Fibroblast of the aortic adventitia (primary cell): ENCODE measurements at places on chromosomes 16 and 17.

DNA sequence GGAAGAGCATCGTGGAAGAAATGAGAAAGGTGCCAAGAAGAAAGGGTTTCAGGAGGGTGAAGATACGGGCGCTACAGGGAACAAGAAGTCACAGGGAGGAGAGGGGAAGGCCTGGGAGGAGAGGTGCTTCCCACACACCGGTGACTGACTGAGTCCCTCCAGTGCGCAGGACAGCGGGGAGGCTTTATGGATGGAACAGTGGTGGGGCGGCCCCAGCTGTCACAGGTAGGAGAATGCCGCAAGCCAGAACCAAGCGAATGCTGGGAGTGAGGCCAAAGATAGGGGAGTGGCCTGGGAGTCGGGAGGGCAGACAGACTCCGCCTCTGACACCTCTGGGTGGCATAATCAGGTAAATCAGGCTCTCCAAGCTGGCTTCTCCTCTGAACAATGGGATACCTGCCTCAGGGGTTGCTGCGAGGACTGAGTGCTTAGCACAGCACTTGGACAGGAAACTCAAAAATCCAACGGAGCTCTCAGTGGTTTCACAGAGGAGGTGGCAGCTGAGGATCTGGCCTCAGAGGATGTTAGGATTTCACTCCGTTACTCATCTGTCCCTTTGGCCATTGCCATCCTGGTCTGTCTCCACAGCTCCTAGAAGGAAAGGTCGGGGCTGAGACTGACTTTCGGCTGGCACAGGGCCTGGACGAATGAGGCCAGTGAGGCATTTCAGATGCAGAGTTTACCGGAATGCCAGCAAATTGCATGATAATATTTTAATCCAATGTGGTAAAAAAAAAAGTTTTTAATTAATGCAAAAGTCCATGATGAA, 717 bp upstream of the CNP start:
- DNase-seq = peak; percentile 6

GRCh38 chr17:28970879-28971278, 19.6 kb upstream of the PHF12 start:
- DNase-seq = no peak

DNA sequence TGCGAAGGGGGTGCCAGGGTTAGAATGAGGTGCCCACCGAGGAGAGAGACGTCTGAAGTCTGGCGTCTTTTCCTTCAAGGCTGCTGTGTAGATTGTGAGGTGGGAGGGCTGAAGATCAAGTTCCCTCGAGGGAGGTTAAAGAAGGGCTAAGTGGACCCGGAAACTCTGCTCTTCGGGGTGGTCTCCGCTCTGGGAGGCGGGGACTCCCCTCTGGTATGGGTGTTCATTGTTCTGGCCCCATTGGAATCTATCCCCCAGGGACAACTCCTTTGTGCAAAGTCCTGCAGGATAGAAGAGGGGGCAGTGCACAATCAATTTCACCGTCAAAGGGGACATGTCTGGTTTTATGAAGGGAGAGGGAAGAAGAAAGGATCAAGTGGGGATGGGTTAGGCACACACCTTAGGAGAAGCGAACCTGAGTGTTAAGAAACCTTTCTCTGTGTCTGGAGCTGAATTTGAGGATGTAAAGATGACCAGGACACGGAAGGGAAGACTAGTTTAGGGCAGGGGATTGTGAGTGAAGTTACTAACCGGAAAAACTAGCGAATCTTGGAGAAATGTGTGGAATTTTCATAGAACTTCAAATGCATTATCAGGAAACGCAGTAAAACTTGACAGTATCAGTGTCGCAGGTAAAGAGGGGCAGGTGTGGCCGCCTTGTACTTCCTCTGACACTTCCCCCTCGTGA, 809 bp upstream of the RAB34 start:
- DNase-seq = peak; percentile 55

DNA sequence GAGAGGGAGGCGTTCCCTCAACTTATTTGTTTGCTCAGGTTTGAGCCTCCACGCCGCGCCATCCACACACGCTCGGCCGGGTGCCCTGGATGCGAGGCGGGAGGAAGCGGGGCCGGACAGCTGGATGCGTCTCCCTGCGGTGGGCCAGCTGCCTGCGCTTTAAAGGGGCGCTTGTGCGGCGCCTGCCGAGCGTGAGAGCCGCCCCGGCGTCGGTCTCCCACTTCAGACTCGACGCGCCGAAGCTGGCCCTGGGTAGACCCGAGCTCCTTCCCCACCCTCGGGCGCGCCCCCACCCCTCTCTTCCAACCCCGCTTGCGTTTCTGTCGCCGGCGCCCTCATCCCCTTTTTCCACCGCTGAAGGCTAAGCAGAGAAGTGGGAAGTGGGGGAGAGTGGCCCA, 527 bp upstream of the CHAD start:
- no peak for DNase-seq

DNA sequence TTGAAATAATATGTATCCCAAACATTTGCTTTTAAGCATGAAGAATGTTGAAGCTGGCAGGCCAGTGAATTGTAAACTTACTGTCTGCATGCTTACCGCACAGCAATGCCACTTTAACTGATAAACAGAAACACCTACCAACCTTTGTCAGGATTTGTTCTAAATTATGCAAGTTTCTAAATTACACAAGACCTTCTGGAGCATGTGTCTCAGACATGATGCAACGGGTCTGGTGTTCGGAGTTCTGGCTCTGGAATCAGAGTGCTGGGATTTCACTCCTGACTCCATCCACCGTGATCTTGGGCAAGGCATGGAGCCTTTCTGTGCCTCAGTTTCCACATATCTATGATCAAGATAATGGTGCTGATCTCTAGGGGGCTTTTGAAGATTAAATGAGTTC, 111.2 kb downstream of the CCT6B start:
- DNase-seq = peak; percentile 3

DNA sequence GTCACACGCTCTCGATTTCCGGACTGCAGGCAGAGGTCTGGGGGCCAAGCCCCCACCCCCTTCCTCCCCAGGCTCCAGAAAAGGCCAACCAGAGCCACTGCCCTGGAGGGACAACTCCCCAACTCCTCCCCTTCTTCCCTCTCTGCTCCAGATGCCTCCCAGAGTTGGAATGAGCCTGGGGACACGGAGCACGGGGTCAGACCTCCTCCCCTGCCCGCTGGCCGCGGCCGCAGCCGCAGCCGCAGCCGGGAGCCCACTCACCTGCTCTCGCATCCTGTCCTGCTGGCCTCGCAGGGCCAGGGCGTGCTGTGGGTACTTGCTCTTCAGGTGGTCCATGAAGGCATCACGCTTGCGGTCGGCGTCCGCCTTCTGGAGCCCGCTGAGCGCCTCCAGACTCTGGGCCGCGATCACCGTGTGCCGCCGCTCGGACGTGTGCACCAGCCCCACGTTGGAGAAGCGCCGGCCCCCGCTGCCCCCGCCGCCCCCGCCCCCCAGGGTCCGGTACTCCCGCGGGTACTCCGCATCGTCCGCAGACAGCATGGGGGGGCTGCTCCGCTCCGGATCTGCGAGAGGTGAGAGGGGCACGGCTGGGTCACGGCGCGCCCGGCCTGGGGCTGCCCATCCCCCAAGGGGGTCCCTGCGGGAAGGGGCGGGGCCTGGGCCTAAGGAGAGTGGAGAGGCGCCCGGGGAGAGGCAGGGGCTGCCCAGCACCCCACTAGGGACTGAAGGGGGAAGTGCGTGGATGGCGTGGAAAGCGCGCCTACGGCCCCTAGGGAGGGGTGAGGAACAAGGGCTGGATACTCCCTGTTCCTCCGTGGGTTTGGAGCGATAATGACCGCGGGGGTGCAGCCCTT, 27.3 kb downstream of the SRCIN1 start:
- no peak for DNase-seq

DNA sequence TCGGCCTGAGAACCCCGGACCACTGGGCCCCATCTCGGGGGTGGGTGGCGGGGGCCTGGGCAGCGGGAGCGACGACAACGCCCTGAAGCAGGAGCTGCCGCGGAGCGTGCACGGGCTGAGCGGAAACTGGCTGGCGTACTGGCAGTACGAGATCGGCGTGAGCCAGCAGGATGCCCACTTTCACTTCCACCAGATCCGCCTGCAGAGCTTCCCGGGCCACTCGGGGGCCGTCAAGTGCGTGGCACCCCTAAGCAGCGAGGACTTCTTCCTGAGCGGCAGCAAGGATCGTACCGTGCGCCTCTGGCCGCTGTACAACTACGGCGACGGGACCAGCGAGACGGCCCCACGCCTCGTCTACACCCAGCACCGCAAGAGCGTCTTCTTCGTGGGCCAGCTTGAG, 8.9 kb upstream of the SERPINF2 start:
- DNase-seq = no peak

- peak; percentile 62 for DNase-seq
Observed at GRCh38 chr16:80718480-80719220, 85.7 kb downstream of the CDYL2 start.

DNA sequence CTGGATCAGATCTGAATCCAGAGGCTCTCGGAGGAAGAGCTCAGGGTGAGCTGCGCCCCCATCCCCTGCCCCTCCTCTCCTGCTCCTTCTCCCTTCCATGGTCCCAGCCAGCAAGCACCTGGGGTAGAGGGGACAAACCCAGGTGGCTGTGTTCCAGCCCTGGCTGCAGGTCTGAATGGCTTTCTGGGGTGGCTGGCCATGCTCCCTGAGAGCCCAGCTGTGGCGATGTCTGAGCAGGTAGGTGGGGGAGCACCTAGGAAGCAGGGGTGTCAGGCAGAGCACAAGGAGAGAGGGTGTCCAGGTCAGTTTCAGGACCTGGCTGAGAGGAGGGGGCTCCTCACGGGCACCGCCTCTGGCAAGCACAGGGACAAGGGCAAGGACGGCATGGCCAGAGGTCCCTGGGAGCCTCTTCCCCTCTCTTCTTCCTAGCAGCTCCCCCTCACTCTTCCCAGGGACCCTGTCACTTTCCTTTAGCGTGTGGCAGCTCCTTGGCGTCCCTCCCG, 310.0 kb downstream of the SEC14L1 start:
- no peak for DNase-seq

- DNase-seq = no peak
Observed at GRCh38 chr17:7853691-7854038, 1.2 kb upstream of the TMEM88 start.

DNA sequence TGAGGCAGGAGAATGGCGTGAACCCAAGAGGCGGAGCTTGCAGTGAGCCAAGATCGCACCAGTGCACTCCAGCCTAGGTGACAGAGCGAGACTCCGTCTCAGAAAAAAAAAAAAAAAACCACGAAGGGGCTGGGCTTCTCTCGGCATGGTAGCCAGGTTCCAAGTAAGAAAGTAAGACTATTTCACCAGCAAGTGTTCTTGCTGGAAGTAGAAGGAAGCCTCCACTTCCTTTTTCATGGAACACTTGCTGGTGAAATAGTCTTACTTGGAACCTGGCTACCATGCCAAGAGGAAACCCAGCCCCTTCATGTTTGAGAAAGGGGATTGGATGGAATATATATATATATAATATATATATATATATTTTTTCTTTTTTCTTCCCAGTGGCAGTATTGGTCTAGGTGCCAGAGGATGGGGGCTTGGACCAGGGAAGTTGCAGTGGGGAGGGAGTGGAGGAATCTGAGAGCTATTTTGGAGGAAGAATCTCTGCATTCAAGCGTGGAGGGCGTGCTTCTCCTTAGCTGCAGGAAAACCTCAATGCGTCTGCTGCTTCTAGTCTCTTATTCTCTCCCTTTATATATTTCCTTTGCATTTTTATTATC, 7.2 kb upstream of the N4BP1 start:
- no peak for DNase-seq

- peak; percentile 65 for DNase-seq
Observed at GRCh38 chr16:86410081-86410480, 100.2 kb upstream of the FOXF1 start.

DNA sequence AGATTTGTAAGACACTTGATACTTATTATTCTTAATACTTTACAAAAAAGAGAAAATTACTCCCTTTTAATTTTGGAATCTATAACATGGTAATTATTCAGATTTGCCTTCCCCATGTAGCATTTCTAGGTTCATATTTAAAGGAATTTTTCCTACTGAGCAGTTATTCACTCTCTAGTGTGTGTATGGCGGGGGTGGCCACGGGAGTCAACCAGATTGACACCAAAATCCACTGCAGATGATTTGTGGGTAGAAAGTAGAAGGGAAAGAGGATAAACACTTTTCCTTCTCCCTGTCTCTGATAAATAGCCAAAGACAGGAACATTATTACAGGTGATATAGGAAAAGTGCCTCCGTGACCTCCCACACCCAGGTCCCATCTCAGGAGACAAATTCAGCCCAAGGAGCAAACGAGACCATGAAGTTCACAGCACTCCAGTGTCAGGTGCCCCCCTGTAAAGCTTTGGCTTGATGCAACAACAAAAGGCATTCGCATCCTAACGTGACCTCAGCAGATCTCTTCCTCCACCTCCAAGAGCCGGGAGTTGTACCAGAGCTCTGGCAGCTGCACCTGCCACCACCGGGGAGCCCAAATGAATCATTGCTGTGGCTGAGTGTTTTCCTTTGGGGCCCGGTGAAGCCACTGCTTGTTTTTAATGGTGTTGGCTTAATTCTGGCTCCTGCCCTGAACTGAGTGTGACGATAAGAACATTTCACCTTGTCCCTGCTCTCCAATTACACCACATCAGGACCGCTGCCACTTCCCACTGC, 92.7 kb upstream of the NOL11 start:
- no peak for DNase-seq

GRCh38 chr16:10065019-10065418, 117.2 kb downstream of the GRIN2A start:
- DNase-seq = no peak

- DNase-seq = no peak
Observed at GRCh38 chr17:58327363-58328194, 1.0 kb downstream of the TSPOAP1 start.

DNA sequence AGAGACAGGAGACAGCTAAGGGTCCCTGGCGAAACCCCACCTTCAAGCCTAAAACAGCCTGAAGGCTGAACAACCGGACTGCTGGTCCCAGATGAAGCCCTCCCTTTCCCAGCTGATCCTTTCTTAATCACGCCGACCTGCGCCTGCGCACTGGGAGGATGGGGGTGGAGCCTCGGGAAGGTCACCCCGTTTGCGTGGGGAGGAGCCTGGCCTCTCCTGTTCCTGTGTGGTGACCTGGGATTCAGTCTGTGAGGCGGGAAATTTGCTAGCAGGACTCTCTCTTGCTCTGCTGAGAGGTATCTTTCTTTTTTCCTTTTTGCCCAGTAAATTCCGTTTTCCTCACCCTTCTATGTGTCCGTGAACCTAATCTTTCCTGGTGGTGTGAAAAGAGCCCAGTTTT, 9.6 kb downstream of the FAM20A start:
- no peak for DNase-seq

DNA sequence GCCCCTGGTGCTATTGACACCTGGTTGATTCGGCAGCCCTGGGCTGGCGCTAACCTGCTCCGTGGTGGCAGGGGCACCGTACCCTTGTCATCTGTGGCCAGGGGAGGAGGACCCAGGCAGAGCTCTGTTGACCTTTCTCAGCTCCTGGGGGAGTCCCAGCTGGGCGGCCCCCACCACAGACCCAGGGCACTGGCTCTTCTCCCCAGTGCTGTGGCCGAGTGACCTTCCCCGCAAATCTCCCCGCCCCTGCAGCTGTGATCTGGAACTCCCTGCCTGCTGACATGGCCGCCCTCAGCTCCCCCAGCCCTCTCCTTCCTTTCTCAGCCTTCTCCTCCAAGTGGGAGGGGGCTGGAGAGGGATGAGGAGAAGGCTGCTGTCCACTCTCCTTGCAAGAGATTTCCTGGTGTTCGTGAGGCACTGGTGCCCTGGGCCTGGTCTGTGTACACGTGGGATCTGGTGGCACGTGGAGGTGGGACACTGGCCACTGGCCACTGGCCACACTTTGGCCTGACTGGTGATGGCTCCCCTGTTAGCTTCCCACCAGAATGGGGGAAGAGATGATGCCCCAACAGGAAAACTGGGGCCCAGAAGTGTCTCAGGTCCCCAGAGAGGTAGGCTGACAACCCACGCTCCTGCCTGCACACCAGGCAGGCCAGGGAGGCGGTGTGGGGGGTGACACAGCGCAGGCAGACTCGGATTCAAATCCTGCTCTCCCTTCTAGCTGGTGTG, 8.2 kb downstream of the FMNL1 start:
- no peak for DNase-seq
